ENCODE measurements at places on chromosomes 1 and 21.

GRCh38 chr21:46437511-46437910 lies 21.2 kb upstream of the DIP2A start:
- no peak for DNase-seq

- no peak for DNase-seq
Observed at GRCh38 chr21:28540514-28540913, 452.2 kb downstream of the LTN1 start.

DNA sequence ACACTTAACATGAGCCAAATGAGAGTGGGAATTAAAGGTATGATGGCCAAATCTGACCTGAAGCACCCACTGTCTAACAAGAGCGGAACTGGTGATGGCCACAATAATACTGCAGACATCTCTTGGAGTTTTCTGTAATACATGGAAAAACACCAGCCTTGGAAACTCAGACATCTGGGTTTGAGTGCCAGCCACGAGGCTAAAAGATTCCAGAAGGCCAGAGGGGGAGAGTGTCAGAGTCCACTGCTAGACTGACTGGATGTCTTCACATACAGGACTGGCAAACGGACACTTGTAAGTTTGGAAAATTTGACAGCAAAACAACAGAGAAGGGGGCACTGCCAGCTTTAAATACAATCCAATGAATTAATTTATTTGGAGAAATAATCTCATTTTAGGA lies 175.1 kb downstream of the ADSS2 start:
- DNase-seq, result no peak

GRCh38 chr1:154533952-154534844 lies 24.3 kb downstream of the UBE2Q1 start:
- no peak for DNase-seq

DNA sequence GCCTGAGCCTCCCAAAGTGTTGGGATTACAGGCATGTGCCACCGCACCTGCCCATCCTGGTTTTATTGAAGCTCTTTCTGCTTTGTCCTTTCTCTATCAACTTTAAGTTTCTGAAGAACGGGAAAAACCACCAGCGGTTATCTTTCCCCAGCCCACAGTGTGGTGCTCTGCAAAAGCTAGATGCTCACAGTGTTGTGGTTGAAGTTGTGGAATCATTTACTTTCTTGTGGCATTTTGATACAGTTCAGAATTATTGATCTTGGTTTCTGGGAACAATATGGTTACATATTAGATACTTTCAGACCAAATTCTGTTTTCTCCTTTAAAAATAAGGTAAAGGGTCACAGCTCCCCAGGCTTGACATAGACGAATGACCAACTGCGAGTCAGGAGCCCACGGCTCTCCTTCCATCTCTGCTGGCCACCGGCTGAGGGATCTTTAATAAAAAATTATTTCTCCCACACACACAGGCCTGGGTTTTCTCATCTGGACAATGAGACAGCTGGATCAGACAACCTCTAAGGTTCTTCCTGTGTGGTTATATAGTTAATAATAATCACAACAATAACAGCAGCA lies 385.3 kb downstream of the SETD4 start:
- DNase-seq, result no peak
